Activated naive CD8-positive, alpha-beta T cell treated with anti-CD3 and anti-CD28 coated beads, Interleukin-2, amount 50 U/mL, for 16 hours (primary cell): ENCODE measurements at places on chromosomes 5 and 9.

- no peak for DNase-seq
Measured at GRCh38 chr5:170546282-170546681, 42.5 kb downstream of the KCNIP1 start.

DNA sequence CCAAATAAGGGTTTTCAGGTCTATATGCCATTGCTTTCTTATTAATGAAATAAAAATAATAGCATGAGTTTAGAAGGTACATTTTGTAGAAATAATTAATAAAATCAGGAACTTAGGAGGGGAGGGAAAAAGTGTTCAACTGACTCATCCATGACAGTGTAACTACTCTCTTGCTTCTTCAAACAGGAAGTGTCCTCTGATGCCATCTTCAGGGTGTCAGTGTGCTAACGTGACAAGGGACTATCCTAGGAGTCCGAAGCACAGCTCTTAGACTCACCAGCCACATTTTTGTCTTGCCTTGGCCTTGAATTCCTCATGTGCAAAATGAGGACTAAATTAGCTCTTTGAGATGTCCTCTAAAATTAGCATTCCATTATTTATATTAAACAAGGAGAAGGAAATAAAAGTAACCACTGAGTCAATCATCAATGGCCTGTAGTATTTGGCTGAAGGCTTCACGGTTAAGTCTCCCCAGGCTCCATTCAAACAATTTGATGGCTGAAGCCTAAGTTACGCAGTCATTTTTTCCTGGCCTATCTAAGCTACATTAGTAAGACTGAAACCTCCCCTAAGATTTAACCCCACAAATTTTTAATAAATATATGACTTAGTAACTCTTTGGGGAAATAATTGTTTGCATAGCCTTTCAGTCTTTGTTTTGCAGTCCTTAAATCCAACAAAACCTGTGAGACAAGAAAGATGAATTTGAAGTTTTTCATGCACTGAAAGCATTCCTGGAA, 151.1 kb downstream of the ARL15 start:
- DNase-seq: no peak

- DNase-seq: no peak
Measured at GRCh38 chr5:171580502-171581265, 161.2 kb downstream of the FGF18 start.

DNA sequence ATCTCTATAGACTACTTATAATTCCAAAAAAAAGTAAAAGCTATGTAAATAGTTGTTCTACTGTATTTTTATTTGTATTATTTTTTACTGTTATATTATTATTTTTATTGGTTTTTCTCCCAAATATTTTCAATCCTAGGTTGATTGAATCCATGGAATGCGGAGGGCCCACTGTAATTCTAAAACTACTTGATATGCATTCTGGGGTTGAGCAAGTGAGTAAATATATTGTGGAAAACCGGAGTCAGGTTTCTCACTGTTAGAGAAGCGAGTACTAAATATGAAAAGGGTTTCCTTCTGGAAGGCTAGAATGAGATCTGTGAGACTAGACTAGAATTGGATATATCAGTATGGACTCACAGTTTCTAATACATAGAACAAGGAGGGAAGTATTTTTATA, 66.5 kb downstream of the FBXW11 start:
- no peak for DNase-seq

GRCh38 chr5:109857405-109858031, 167.8 kb downstream of the MAN2A1 start:
- no peak for DNase-seq

GRCh38 chr9:129407905-129408452, 212.9 kb downstream of the C9orf50 start:
- DNase-seq: no peak

- no peak for DNase-seq
Measured at GRCh38 chr9:136255166-136255538, 9.5 kb upstream of the QSOX2 start.

DNA sequence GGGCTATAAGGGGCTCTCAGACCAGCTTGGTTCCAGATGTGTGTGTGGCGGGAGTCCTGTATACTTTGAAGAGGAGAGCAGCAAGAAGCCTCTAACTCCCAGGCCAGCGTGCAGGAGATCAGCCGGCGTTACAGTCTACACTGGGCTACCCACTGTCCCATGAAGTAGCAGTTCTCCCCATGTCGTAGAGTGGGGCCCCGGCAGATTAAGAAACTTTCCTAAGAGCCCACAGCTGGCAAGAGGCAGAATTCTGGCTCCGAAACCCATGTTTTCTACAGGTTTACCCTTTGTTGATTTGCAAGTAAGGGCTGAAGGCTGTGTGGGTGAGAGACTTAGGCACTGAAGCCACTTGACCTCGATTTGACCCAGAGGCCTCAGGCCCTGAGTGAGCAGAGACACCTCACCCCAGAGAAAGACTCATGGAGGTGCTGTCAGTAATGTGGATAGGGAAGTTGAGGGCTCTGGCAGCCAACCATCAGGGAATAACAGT, 881 bp upstream of the B4GALT1 start:
- no peak for DNase-seq

DNA sequence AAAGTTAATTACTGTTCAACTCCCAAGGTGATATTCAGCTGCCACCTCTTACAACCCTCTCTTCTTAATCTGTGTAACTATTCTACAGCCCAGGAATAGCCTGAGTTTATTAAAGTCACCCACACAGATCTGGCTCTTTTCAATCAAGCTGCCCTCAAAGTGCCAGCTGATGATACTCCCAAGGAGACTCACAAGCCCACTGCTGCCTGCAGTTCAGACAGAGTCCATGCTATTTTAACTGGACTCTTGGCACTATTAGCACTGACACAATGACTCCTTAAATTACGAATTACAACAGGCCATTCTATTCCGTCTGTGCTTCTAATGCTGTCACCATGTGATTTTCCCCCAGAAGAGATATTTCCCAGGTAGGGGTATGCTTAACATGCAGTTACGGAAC, 26.3 kb downstream of the REEP5 start:
- no peak for DNase-seq

DNA sequence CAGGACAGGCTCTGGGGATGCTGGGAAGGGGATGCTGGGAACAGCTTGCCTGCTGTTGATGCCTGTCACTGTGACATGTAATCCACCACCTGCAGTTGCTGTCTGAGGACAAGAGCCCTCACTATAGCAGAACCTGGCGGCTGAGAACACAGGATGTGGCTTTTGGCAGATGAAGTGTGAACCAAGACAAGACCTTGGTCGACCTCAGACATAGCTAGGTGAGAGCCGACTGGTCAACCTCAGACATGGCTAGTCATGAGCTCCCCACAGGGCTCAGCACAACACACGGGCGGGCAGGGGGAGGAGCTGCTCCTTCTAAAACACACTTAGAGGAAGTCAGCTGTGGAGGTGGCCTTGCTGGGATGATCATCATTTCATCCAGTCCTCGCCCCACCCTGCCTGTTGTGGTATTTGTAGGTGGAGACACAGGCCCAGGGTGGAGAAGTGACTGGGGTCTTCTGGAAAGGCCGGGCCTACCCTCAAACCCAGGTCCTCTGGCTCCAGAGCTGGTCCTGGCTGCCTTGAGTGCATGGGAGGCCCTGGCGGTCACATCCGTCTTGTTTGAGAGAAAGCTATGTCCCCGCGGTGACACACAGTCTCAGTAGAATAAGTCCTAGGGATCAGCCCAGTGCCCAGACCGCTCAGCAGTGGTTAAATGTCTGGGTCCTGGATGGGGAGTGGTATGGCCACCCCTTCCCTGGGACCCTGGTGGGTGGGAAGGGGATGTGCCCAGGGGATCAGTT, 6.1 kb downstream of the SUSD3 start:
- DNase-seq: peak; percentile 60

- no peak for DNase-seq
Measured at GRCh38 chr5:38845526-38846378, at the start of gene OSMR. TSS of gene OSMR (plus strand) at chr5:38846012. CDS start at chr5:38869045, 23,033 bp downstream.

- DNase-seq: no peak
Measured at GRCh38 chr9:111924281-111924680, 27.7 kb downstream of the UGCG start.

- DNase-seq: no peak
Measured at GRCh38 chr9:125851979-125852378, 104.8 kb downstream of the PBX3 start.

- no peak for DNase-seq
Measured at GRCh38 chr5:1730487-1730847, 69.2 kb downstream of the MRPL36 start.

- DNase-seq: no peak
Measured at GRCh38 chr9:73962792-73963191, 534.3 kb upstream of the RORB start.

- DNase-seq: no peak
Measured at GRCh38 chr5:88756953-88757352, 126.0 kb downstream of the MEF2C start.

DNA sequence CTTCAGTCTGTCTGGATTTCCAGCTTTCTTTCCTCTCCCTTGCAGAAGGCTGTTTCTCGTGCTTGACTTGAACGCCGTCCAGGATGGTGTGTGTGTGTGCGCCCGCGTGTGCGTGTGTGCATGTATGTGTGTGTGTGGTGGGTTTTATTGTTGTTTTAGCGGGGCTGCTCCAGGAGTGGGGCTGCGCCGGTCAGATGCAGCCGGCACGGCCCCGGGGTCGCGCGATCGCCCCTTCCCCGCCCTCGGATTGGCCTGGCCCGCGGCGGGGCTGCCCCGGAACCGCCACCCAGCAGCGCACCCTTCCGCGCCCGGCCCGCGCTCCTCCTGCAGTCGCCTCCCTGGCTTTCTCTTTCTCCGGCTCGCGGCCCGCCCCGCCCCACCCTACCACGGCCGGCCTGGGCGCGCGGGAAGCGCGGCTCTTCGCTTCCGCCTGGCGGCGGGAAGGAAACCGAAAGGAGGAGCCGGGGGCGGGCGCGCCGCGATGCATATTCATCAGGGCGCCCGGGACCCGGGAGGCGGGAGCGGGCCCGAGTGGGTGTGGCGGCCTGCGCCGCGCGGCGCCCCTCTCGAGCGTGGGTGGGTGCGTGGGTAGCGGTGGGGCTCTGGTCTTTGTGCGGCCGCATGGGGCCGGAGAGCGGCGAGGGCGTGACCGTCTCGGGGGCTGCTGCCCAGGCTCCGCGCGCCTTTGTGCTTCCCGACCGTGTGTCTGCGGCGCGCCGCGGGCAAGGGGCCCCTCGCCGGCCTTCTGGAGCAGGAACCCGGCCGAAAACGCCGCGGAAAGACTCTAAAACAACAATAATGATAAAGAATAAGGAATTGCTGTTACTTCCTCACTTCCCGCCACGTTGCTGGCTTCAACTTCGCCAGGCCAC, 8.5 kb upstream of the NFIB start:
- peak; percentile 55 for DNase-seq

DNA sequence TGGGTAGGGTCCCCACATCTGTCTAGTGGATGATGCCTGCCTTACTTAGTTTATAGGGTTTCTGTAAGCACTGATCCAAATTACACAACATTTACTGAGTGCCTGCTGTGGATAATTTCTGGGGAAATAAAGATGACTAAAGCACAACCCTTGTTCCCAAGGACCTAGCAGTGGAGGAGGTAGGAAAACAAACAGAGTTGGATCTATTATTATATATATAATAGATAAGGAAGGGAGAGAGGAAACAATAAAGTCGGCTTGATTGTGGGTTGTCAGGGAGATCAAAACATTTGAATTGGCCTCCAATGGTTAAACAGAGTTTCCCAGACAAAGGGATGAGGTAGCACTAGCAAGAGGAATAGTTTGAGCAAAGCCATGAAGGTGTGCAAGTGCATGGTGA, 14.0 kb downstream of the IL33 start:
- DNase-seq: no peak

DNA sequence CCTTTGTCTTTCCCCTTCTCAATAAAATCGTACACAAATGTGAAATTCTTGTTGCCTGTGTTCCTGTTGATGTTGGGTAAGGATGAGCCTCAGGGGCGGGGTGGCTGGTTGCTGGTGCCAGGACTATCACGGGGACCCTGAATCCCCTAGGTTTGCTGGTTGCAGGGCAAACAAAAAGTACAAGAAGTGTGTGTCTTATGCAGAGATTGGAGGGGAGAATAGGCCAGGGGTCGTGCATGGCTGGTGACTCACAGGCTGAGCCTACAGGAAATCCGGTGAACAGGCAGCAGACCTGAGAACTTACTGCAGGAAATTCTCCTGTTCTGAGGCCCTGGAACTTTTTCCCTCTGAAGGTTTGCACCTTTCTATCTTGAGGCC, 5.5 kb downstream of the ANXA2R start:
- no peak for DNase-seq

- DNase-seq: no peak
Measured at GRCh38 chr9:511861-512260, 297.2 kb downstream of the DOCK8 start.

GRCh38 chr5:90747175-90747574, 188.6 kb downstream of the ADGRV1 start:
- no peak for DNase-seq

DNA sequence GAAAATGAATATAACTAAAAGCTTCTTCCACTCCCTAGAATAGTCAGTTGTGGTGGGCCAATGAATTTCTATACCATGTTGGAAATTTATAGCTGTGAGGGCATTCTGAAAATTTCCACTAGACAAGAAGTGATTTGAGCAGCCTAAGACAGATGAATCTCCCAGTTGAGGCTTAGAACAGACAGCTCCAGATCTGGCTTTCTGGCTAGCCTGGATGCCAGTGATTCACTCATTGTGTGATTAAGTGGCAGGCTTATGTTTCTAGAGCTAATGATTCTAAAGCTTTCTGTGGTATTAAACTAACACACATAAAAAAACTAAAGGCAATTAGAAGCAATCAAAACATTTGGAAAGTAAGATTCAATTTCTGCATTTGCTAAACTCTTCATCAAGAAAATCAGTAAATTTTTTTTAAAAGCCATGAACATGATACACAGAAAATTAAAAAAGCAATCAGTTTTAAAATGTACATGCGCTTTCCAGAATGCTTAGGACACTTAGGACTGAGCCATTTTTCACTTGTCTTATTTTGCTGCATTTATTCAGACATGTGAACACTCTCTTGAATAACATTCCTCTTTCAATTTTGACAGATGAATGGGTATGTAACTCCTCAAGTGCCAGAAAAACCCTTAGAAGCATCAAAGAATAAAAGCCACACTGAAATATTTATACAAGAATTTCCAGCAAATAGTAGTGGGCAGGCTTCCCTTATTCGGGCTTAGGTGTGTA, 100.5 kb upstream of the GNAQ start:
- DNase-seq: no peak
